ENCODE measurements at places on chromosomes 3 and 15.

- peak; percentile 30 for DNase-seq
Observed at GRCh38 chr15:39181056-39181747, 399.7 kb upstream of the THBS1 start.

DNA sequence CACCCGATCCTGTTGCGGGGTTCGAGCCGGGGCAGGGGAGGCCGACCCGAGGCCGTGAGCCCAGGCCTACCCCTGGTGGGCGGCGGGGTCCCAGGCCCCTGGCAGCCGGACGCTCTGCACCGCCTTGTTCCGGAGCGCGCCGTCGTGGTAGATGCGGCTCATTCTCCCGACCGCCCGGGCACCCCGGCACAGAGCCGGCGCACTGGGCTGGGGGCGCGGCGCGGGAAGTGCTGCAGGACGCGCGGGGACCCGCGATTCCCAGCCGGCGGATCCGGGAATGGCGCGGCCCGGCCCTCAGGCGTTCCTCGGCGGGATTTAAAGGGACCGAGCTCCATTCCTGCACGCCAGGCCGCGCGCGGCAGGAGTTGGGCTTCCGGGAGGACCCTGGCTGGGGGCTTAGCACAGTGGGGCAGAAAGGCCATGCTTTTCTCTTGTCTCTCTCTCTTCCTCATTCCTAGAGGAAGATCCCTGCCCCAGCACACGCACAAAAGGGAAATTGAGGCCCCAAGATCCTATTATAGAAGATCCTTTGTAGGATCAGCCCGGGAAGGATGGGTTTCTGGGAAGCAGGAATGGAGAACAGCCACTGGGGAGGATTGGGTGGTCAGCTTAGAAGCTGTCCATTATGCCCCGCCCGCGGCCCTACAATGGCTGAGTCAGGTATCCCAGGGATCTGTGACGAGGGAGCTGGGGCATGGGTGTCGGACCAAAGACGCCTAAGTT lies at the start of gene ARPIN:
Gene ARPIN, minus strand, starts transcription at position 279 of the 723 bp plus-strand sequence. Its CDS starts 117 bp downstream, at position 162.
- peak; percentile 56 for DNase-seq

GRCh38 chr15:57017024-57017423 lies 98.6 kb downstream of the TCF12 start:
- no peak for DNase-seq

GRCh38 chr3:173923204-173923603 lies 525.7 kb downstream of the NLGN1 start:
- DNase-seq = no peak

DNA sequence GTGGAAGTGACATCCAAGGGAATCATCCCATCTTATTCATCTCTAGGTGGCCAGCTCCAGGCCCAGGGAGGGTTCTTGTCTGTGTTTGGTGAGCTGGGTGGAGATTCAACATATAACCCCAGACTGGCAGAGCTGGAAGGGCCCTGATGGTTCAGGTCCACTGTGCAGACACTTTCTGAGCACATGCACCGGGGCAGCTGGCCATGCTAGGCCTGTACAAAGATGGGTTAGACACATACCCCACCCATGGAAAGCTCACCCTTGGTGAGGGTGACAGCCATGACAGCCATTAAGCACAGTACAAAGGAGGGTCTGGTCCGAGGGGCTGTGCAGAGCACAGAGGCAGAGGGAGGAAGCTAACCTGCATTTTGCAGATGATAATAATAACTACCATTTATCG lies 100.4 kb downstream of the CORO2B start:
- DNase-seq = no peak

GRCh38 chr3:128555841-128556240 lies 62.8 kb upstream of the GATA2 start:
- DNase-seq = no peak

- DNase-seq = peak; percentile 21
Observed at GRCh38 chr3:69079269-69080159, 651 bp downstream of the UBA3 start.

DNA sequence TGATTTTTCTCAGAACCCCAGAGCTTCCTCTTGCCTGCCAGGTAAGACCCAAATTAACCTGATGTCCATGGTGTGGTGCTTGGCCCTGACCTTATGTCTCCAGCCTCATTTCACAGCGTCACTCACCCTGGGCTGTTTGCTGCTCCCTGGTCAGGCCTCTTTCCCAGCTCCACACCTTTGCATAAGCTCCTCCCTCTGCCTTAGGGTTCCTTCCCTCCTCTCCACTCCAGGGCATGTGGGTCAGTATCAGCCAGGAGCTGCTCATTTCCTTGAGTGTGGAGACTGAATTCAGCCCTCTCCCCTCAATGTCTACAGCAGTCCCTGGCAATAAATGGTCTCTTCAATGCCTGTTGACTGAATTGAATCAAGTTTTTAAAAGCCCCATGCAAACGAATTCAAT lies 75.6 kb upstream of the ANKRD34C start:
- DNase-seq = no peak

- DNase-seq = no peak
Observed at GRCh38 chr3:123314359-123315270, 112.9 kb downstream of the SEC22A start.

DNA sequence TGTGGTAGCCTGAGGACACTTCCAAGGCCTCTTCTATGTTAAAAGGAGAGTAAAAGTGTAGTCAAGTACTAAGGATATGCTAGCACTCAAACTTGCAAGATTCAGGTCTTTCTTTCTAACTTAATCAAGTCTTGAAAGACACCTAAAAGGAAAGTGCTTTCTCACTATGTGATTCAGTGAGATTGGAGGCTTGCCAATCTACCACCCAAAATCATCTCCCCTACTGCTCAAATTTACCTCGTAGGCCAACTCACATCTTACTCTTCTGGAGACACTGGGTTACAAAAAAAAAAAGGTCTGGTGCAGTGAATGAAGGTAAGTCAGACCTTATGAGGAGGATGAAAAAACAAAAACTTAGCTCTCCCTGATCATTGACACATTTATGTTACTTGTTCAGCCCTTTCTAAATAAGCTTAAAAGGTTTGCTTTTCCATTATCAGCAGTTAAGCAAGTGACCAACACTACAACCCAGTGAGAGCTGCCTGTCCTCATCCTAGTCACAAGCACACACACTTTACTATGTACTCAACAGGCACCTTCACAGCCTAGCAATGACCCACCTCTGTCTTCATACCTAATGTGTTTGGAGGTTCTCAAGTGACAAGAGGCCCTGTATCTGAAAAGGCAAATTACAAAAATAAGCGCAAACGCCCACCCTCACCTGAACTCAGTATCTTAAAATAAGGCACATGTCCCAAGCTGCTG lies 19.6 kb downstream of the SUMF1 start:
- DNase-seq = no peak

DNA sequence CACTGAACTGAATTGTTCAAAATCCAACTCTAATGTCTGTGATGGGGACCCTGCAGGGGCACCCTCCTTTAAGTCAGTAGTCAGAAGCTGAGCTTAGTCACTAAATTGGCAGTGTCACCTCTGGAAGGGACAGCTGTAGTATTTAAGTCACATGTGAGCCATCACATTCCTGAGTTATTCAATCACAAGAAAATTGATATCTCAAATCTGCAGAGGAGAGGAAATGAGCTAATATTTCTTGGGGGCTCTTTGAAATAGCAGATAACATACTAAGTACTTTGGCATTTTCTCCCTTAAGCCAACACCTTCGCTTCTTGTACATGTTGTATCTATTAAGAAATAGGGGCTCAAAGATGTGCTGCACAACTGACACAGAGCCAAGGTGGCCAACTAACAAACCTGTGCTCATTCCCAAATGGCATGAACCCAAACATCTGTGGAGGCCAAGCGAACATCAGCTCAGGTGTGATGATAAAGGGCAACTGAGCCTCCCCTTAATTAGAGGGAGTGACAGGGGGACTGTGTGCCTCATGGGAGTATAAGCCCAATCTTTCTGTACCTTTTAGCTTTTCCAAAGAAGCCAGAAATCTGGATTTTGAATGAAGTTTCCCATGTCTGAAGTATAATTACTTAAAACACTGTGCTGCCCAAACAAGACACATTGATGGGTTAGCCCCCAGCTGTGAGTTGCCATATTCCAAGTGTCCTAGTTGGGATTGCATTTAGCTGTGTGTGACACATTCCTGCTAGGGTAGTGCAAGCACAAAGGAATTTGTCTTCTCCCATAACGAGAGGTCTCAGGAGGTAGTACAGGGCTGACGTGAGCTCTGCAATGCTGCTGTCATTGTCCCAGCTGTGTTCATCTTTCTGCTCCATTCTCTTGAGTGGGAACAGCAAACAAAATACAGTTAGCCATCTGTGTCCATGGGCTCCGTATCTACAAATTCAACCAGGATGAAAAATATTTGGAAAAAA lies 63.3 kb downstream of the ABHD5 start:
- DNase-seq = no peak

DNA sequence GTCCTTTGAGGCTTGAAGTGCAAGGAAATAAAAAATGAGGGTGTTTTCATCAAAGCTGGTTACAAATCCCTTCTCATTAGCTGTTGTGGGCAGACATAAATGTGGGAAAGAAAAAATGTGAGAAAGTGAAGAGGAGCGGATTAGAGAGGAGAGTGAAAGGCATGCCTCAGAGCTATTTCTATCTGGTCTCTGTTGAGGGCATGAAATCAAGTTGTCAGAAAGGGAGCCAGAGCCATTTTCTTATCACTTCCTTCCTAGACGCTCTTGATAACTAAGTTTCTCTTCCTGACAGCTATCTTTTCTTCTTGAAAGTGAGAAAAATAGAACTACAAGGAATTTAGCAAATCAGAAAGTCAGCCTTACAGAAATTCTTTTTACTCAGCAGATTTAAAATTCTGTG lies 20.8 kb upstream of the CAPN3 start:
- DNase-seq = no peak

DNA sequence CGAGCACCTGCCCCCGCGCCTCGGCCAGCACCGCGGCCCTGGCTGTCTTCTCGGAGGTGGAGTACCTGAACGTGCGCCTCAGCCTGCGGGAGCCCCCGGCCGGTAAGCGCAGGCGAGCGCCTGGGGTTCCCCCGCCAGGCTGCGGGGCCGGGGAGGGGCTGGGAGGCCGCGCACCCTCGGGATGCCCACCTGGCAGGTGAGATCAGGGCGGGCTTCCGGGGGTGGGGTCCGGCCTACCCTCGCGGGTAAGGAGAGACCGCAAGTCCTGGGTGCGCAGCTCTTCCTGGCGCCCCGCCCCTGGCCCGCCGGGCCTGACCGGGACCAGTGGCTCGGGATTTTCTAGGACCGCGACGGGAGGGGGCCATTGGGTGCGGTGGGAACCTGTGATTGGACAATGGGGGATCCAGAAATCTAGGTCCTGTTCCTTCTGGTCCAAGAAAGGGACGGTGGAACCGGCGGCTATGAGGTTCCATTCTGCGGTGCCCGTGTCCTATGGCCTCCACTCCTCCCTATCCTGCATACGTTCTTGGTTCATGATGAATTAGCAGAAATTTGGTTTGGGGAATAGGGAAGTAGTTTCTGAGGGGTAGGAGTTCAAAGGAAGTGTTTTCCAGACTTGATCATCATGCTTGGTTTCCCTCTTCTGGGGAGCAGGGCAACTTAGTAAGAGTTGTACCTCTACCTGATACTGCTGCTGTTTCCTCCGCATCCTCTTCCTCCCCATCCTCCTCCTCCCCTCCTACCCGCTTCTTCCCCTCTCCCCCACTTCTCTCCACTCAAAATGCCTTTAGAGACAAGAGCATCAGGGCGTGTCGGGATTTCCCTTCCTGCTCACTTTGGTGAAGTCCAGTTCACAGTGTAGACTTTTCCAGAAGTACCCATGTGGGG lies 808 bp downstream of the ARRDC4 start:
- peak; percentile 11 for DNase-seq

Data from fibroblast of villous mesenchyme (primary cell).